ENCODE measurements at places on chromosomes 1 and 21. TPM values are rescaled to one million over a fixed set of nuclear protein-coding genes. Genes with fewer than 3 reads are reported as not detected.
A peak's percentile ranks its signal among the peaks of the same experiment; 100 is the strongest.

KIF17 gene
- 0.54 TPM for total RNA-seq

DNA sequence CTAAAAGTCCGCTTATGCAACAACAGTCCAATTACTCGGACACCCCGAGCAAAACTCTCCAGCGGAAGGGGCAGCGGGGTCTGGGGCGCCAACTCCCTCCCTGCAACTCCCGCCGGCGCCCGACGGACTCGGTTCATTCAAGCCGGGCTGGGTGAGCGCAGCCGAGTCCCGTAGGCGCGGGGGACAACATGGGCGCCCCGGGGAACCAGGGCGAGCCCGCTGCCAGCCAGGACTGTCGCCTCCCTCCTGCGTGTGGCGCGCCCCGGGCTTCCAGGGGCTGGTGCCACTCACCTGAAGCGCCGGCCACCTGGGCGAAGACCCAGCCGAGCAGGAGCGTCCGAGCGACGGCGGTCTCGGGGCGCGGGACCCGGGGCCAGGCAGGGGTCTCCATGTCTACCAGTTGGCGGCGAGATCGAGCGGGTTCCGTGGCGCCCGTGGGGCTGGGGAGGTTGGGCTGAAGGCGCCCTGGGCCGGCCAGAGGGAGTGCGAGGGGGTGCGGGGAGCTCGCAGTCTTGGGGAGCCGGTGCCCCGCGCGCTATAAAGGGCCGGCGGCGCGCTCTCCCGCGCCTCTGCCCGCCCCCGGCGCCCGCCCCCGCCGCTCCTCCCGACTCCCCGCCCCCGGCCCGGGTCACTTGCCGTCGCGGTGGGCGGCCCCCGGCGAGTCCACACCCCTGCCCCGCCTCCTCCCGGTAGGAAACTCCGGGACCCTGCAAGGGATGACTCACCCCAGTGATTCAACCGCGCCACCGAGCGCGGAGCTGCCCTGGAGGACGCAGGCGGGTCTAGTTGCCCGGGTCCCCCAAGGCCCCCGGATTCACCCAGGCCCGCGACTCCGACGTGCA lies at the start of gene F3:
Gene F3 (minus strand): TSS at position 514 of the 842 bp plus-strand sequence. CDS start 123 bp downstream, at position 391.
- DNase-seq = peak; percentile 96

DNA sequence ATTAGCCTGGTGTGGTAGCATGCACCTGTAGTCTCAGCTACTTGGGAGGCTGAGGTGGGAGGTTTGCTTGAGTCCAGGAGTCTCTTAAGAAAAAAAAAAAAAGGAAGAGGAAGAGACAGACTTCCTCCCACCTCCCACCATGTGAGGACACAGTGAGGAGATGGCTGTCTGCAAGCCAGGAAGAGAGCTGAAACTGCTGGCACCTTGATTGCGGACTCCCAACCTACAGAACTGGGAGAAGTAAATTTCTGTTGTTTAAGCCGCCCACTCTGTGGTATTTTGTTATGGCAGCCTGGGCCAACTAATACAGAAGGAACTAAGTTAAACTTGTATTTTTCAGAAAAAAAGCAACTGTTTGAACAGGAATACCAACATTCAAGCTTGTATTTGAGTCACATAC lies 21.7 kb downstream of the DOP1B start:
- DNase-seq = no peak

DNA sequence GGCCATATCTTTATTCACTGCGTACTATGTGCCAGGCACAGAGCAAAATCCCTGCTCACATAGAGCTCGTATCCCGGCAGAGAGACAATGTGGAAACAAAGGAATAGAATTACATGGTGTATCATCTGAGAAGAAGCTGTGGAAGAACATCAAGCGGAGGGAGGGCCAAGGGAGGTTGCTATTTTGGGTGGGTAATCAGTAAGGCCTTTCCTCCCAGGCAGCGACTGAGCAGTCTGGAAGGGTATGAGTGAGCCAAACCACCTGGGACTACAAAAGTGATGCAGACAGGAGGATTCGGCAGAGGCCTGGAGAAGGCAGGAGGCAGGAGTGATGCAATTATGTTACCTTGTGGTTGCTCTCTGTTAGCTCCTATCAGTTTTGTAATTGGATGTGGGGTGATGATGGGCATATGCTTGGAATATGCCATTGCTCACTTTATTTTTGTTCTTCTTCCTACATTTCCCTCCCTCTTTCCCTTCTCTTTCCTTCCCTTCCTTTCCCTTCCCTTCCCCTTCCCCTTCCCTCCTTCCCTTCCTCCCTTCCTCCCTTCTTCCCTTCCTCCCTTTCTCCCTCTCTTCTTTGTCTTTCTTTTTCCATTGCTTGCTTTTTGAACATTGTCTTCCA lies 172.9 kb downstream of the DISC1 start:
- no peak for DNase-seq

DNA sequence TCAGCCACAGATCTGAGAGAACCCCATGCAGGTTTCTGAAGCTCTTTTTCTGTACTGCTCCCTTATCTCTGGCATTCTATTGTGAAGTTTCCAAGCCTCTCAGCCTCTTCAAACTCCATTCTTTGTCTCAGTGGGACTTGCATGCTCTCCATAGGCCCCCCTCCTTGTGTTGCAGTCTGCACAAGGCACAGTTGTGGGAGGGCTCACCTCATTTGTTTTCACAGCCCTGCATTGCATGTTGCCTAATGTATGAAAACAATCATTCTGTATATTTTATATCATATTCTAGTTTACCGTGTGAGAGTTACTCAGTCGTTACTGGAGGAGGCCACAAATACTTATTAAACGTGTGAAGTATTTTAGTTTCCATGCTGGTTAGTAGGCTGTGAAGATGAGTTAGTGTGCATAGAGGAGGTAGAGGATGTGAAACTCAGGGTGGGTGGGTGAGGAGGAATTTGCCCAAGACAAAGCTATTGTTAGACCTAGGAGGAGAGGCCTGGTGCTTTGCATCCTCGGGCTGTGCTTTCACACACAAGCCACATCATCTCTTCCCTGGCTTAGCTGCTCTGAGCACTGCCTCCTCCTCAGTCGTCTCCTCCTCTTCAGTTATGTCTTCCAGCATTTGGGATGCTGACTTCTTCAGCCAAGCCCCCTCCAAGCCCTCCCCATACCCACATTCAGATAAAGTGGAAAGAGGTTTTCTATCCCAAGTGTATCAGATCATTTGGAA lies 7.8 kb upstream of the CHI3L2 start:
- DNase-seq = no peak
